Non-pigmented ciliary epithelial cell (primary cell): ENCODE measurements at places on chromosomes 12 and 14.

- no peak for DNase-seq
Measured at GRCh38 chr12:102479099-102479885, 1.1 kb downstream of the IGF1 start.

- DNase-seq, result no peak
Measured at GRCh38 chr12:94706250-94706661, 55.9 kb upstream of the TMCC3 start.

DNA sequence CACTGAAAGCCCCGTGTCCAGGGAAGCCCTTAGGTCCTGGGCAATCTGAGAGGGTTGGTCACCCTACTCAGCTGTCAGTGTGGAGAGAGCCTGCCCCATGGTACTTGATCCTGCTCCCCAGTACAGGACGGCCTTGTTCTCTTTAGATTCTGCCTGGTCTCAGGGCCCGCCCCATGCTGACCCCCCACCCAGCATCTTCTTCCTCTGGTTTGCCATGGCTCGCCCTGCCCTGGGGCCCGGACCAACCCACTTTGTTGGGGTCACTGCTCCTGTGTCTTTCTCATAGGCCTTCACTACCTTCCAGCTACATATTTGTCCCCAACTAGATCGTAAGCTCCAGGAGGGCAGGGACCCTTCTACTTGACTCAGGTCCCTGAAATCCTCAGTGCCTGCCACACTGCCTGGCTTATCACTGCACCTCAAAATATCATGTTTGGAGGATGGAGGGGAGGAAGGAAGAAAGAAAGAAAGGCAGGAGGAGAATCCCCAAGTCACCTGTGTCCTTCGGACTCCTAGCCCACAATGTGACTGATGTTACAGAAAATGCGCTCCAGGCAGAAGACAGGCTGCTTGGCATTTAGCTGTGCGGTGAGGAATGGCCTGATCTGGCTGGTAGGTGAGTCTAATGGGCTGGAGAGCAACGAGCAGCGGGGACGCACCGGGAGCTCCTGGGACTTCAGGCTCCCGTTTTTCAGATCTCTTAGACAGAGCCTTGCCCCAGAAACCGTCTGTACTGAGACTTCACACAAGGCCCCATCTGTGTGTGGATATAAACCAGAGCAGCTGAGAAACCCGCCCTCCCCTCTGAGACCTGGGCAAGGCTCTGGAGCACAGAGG lies 66.1 kb downstream of the C14orf132 start:
- DNase-seq, result no peak

DNA sequence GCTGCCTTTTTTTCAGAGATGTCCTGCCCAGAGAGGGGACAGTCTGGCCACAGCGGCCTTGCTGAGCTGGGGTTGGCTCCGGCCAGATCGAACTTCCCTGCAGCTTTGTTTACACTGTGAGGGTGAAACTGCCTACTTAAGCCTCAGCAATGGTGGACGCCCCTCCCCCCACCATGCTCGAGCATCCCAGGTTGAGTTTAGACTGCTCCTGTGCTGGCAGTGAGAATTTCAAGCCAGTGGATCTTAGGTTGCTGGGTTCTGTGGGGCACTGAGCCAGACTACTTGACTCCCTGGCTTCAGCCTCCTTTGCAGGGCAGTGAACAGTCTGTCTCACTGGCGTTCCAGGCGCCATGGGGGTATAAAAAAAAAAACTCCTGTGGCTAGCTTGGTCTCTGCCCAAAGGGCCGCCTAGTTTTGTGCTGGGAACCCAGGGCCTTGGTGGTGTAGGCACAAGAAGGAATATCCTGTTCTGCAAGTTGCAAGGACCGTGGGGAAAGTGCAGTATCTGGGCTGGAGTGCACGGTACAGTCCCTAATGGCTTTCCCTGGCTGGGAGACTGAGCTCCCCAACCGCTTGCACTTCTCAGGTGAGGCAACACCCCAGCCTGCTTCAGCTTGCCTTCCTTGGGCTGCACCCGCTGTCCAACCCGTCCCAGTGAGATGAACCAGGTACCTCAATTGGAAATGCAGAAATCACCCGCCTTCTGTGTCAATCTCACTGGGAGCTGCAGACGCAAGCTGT lies 79.1 kb downstream of the LRIG3 start:
- DNase-seq, result no peak

GRCh38 chr14:24130380-24130716 lies at the start of gene FITM1:
FITM1 (plus strand) TSS chr14:24130659; CDS start chr14:24131564, 905 bp downstream.
- no peak for DNase-seq

GRCh38 chr14:77859934-77860570 lies 60.1 kb downstream of the ADCK1 start:
- DNase-seq, result no peak

GRCh38 chr12:131027876-131028586 lies 74.3 kb downstream of the ADGRD1 start:
- DNase-seq, result no peak

DNA sequence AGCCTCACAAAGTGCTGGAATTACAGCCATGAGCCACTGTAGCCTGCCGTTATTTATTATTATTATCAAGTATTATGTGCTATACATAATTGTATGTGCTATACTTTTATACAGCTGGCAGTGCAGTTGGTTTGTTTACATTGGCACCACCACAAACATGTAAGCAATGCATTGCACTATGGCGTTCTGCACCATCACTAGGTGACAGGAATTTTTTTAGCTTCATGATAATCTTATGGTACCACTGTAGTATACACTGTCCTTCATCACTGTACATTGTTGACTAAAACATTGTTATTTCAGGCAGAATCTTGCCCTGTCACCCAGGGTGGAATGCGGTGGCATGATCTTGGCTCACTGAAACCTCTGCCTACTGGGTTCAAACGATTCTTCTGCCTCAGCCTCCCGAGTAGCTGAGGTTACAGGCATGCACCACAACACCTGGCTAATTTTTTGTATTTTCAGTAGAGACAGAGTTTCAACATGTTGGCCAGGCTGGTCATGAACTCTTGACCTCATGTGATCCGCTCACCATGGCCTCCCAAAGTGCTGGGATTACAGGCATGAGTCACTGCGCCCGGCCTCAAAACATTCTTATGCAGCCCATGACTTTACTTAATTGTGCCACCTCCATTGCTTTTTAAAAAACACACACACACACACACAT lies 17.1 kb downstream of the MRPL42 start:
- DNase-seq, result no peak

- DNase-seq, result no peak
Measured at GRCh38 chr12:8823565-8824300, 1.3 kb downstream of the A2ML1 start.

GRCh38 chr12:58086006-58086405 lies 144.6 kb downstream of the ATP23 start:
- DNase-seq, result no peak

- no peak for DNase-seq
Measured at GRCh38 chr14:81323093-81323492, 77.0 kb downstream of the STON2 start.

- no peak for DNase-seq
Measured at GRCh38 chr12:52720365-52720886, 17.1 kb upstream of the KRT77 start.

DNA sequence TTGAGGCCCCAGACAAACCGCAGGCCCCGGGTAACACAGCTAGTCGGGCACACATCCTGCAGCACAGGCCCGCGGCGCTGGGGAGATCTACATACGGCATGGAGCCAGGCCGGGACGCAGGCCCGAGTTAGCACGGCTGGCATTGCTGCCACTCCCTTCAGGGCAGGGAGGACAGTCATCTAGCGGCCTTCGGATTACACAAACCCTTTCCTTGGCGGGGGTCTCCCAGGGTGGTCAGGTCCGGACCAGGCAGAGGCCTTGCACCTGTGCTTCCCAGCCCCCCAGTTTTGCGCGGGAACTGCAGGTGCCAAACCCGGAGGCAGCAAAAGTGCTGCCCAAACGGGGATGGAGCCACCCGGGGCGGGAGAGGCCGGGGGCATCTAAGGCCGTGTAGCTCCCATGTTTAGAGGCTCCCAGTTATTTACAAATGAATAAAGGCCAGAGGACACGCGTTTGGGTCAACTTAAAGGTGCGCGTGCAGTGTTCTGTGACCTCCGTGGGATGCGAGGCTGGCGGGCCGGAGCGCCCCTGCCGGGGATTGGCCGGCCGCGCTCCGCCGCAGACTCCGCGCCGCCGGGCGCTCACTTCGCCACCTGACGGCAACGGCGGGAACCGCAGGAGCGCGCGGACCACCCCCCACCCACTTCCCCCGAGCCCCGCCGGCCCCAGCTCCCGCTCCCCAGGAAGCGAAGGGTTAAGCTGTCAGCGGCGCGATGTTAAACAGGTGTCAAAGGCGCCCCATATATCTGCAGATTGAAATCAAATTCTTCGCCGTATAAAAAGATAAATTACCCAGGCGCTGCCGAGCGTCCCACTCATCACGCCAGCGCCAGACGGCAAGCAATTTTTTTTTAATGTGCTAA lies 18.1 kb downstream of the VSX2 start:
- DNase-seq, result no peak

- DNase-seq, result no peak
Measured at GRCh38 chr12:75154388-75154787, 55.3 kb downstream of the KCNC2 start.

DNA sequence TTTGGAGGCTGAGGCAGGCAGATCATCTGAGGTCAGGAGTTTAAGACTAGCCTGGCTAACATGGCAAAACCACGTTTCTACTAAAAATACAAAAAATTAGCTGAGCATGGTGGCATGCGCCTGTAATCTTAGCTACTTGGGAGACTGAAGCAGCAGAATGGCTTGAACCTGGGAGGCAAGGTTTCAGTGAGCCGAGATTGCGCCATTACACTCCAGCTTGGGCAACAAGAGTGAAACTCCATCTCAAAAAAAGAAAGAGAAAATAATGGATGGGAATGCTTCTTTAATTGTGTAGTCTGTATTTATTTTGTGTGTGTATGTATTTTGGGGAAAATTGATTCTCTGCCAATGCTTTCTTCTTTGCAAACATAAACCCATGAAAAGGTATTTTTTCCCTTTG lies 32.5 kb downstream of the SRGAP1 start:
- DNase-seq, result no peak

DNA sequence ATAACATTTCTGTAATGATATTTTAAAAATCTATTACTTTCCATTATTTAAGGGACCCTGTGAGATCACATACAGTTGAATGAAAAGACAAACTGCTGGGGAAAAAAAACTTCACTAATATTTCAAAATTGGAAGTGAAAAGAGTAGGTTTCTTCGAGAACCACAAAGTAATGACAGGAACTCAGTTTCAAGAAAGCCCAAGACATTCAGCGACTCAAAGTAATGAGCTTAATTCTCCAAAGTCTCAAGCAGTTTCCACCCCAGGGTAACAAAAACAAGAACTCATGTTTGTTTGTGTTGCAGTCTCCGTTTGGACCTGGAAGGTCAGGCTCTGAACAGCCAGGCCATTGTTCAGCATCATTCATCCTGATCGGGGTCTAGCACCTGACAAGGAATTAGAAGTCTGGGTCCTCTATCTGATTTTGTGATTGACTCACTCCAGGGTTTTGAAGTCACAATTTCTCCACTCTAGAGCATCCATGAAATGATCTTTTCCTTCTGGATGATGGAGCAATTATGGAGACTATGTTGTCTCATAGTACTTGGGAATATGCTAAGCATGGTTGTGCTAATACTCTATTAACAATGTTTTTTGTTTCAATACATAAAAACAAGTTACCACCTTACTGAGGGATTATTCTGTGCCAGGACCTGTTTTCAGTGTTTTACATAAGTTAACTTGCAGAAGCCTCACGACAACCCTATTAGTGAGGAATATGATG lies 126.9 kb downstream of the SLC25A21 start:
- DNase-seq, result no peak

DNA sequence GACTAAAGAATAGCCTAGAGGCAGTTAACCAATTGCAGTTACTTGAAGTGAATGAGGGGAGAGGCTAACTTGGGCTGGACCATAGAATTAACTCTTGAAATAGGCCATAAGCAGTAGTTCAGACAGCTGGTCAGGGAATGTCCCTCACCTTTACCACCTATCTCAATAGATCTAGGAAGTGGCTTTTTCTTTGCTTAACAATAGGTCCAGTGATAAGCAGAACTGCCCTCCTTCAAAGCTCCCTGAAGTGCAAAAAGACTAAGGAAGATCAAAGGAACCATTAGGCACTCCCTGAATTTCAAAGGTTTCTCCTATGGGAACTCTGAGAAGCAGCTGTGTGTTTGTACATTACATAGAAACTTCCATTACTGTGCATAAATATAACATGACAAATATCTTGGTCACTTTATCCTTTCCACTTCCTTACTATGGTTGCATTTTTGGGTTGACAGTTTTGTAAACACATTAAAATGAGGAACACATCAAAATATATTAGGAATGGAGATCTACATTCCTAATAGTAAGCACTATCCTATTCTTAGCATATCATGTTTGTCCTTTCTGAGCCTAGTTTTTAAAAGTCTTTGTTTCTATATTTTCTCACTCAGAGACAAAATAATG lies 7.2 kb upstream of the NAA30 start:
- DNase-seq, result no peak

- DNase-seq, result no peak
Measured at GRCh38 chr12:1696800-1697199, 5.9 kb downstream of the ADIPOR2 start.

DNA sequence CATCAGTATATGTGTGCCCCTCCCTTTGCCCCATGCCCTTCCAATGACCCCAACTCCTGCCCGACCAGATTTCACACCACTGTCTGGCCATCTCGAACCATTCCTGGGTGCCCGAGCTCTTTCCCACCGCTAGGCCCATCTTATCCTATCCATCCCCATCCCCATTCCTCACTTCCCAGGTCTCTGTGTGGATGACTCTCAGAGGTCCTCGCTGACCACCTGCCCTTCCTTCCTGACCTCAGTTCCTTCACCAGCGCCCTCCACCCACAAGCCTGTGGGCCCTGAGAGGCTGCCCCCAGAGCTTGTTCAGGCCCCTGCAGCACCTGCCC lies 49.1 kb downstream of the CYP46A1 start:
- DNase-seq, result no peak

DNA sequence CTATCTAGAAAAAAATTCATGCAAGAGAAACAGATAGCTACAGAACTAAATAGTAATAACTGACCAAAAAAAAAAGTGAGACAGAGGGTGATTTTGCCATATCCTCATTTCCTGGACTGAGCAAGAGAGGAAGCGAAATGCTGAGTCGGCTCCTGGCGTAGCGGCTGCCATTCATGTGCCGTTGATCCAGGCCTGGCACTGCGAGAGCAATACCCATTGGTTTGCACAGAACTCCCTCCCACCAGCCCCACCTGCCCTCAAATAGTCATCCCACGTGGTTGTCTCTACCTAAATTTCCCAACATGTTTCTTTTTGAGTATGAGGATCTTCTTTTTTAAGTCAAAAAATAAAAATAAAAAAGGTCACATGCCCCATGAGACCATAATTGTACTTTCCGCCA lies 9.4 kb upstream of the WNT5B start:
- no peak for DNase-seq

GRCh38 chr12:65655074-65655493 lies 169.2 kb upstream of the HMGA2 start:
- DNase-seq, result no peak

- no peak for DNase-seq
Measured at GRCh38 chr12:127558361-127558760, 708.6 kb upstream of the TMEM132C start.

DNA sequence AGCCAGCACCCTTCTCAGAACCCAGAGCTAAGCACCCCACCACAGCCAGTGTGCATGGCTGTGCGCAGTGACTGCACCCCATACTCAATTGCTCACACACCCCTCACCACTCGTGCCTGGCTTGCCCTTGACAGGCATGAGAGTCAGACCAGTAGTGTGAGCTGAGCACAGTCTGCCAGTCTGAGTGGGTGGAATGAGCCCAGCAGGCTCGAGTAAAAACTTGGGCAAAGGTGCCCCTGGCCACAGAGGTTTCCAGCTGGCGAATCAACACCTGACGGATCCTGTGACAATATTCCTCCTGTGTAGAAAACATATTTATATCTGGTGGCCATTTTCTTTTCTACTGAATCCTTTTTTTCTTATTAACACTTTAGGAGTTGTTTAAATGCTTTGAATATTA lies 202.5 kb downstream of the TMEM117 start:
- DNase-seq, result no peak
